Substantia nigra (tissue), 51 donors: ENCODE measurements at places on chromosomes 12 and 14.

DNA sequence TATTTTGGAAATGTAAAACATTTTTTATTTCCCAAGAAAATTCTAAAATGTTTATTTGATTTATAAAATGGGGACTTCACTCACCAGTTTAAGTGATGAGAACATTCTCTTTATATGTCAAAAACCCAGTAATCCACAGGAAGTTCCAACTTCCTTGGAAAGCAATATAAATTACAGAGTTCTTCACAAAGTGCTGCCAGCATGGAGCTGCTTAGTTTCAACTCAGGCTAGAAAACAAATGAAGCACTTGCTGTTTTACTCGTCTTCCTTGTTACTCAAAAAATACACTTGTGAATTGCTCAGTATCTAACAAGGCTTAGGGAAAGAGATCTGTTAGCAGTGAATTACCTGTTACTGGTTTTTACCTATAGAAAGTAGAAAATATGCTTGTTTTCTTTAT is 942.7 kb upstream of the MDGA2 start:
- DNase-seq = no peak

DNA sequence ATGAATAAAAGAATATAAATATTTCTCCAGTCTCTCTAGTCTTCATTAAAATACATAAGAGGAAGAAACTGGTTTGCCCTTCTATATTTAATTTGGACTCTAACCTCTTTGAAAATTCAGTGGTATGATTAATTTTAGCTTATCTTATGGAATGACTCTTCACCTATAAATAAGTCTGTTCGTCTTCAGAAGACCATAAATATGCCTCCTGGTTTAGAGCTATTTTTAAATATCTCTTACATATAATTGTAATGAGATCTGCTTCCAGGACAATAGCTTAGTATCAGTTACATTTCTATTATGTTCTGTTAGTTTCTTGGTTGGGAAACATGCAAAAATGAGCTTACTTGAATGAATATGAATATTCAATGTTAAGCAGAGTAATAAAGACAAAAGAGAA is 257.5 kb upstream of the HMGA2 start:
- DNase-seq = no peak

DNA sequence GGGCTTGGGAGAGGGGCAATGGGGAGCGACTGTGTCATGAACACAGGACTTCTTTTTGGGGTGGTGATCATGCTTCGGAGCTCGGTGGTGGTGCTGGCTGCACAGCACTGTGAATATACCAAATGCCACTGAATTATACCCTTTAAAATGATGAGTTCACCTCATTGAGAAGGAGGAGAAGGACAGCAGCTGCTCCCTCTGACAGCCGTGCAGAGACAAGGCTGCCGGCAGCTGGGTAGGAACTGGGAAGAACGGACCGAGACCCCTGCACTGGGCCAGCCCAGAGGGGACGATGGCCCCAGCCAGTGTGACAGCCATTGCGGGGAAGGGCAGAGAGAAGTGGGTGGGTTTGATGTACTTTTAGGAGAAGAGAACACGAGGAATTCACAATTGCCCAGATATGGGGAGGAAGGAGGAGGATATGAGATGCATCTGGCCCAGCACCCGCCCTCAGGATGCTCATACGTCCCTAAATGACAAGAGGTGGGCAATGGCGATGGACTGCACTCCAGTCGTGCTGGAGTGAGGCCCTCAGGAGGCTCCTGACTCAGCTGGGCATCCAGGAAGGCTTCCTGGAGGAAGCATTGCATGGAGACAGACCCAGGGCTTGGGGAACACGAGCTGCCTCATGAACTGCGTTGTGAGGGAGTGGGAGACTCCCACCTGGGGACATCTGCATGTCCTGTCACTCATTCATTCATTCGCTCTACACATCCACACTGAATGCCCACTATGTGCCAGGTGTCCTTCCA is 64.3 kb upstream of the C14orf180 start:
- DNase-seq = no peak

GRCh38 chr12:58106195-58106594 is 164.8 kb downstream of the ATP23 start:
- no peak for DNase-seq

- no peak for DNase-seq
Observed at GRCh38 chr12:111823891-111824290, 18.1 kb upstream of the MAPKAPK5 start.

- no peak for DNase-seq
Observed at GRCh38 chr14:51368721-51369163, 128.7 kb downstream of the TMX1 start.

- no peak for DNase-seq
Observed at GRCh38 chr14:52020866-52021717, 31.7 kb downstream of the RTRAF start.

DNA sequence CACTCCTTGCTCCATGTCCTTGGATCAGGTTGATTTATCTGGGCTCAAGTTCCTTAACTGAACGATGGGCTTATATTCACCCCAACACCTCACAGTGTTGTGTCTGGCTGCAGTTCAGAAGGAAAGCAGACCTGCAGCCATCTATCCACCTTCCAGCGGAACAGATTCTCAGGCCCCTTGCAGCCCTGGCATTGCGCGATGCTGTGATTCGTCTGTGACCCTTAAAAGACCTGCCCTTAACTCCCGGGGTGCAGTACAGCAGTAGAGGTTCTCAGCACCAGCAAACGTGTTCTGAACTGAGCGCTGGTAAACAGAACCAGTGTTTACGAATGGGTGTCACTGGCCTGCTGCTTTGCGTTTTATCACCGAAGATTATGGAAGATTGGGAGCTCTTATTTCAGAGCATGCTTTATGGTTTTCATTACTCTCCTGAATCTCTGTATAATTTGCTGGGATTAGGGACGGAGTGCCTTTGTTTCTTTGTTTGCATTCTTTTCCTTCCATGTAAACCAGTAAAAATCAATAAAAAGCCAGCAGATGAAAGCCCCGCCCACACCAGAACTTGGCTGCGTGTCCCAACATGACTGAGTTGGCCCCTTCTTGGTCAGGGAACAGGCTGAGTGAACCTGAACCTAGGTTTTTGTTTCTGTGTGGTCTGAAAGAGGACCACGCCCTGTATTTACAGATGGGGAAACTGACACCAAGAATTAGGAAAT is 286.7 kb upstream of the CRY1 start:
- DNase-seq = no peak

GRCh38 chr12:106138633-106139421 is at the start of gene NUAK1:
NUAK1 (minus strand) TSS chr12:106138954; CDS start chr12:106138653, 301 bp downstream.
- DNase-seq = peak; percentile 72

DNA sequence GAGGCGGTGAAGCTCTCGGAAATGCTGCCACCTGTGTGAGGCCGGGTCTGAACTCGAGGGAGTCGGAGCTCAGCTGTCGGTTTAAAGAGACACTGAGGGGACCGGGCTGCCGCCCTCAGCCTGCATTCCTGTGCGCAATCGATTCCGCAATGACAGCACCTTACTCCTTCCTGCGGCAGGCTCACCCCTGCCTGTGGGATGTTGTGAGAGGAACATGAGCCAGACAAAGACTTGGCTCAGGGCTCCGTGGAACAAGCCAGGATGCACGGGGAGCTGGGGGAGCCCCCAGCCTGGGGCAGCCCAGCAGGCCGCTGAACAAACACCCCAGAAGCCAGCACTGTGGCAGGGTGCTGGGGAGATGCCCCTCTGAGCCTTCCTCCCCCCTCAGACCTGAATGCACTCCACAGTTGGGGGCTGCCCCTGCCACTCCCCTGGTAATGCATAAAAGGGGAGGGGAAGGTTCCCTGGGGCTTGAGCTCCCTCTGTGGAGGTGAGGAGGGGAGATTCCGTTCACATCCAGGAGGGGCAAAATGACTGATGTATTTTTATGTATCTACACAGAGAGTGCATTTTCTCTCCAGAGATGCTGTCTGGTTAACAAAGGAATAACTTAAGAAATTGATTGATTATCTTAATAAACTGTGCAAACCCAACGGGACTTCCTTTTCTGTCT is 20.6 kb downstream of the RFLNA start:
- DNase-seq = no peak
